ENCODE measurements at places on chromosomes 3 and 15. TPM values are rescaled to one million over a fixed set of nuclear protein-coding genes. Genes with fewer than 3 reads are reported as not detected.

Gene GOLGA8T
- polyA plus RNA-seq, result 0.34 TPM

GRCh38 chr3:38049358-38050126 lies 10.5 kb downstream of the DLEC1 start:
- DNase-seq, result no peak

Gene AHSG
- polyA plus RNA-seq, result 0.50 TPM

Gene MYL3
- 22.5 TPM for polyA plus RNA-seq

DNA sequence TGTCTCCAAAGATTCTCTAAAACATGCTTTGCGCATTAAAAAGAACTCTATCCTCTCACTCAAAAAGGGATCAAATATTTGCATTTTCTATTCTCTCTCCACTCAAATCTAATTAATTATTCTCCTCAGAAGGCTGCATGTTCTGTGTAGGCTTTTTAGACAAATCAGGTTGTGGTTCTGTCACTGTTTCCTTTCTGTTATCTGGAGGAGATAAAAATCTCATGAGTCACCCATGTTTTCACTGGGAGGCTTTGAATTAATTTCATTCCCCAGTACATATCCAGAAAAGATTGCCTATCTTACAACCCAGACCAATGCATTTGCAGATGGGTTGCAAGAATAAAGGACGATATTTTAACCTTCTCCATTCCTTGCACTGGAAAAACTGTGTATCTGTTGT lies 446.5 kb downstream of the GRM7 start:
- no peak for DNase-seq

DNA sequence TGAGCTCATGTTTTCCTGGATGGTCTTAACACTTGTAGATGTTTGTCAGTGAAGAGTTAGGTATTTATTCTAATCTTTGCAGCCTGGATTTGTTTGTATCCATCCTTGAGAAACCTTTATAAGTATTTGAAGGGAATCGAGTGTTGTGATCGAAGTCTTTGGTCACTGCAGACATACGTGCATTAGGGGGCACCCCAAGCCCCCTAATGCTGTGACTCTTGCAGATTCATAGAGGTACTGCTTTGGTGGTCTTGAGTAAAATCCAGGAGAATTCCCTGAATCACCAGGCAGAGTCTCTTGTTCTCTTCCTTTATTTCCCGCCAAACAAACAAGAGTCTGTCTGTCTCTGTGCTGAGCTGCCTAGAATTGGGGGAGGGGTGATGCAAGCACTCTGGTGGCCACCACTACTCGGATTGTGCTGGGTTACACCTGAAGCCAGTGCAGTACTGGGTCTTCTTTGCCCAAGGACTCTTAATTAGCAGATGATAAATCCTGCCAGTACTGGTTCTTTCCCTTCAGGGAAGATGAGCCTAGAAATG lies 170.5 kb upstream of the POU1F1 start:
- no peak for DNase-seq

Gene SSUH2
- 5.0 TPM for polyA plus RNA-seq

DNA sequence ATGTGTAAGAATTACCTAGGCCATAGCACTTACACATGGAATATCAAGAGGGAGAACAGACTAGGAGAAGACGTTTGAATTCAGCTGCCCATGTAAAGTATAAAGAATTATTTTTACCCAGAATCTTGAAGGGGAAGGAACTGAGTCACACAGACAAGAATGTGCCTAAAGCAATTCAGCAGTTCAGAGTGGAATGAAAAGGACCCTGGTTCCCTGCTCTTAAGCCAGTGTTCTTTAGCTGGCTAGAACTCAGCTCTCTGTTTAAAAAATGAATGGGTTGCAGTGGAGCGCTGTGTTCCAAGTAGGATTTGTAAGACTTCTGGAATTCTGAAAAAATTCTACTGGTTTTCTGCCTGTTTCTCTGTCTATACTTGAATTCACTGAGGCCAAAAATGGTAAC lies 440.2 kb downstream of the LPP start:
- no peak for DNase-seq

- no peak for DNase-seq
These were observed 179.4 kb upstream of the CGNL1 start for GRCh38 chr15:57196865-57197264.

Gene RLBP1
- polyA plus RNA-seq, result not detected

Gene ARID3B
- 17.7 TPM for polyA plus RNA-seq

DNA sequence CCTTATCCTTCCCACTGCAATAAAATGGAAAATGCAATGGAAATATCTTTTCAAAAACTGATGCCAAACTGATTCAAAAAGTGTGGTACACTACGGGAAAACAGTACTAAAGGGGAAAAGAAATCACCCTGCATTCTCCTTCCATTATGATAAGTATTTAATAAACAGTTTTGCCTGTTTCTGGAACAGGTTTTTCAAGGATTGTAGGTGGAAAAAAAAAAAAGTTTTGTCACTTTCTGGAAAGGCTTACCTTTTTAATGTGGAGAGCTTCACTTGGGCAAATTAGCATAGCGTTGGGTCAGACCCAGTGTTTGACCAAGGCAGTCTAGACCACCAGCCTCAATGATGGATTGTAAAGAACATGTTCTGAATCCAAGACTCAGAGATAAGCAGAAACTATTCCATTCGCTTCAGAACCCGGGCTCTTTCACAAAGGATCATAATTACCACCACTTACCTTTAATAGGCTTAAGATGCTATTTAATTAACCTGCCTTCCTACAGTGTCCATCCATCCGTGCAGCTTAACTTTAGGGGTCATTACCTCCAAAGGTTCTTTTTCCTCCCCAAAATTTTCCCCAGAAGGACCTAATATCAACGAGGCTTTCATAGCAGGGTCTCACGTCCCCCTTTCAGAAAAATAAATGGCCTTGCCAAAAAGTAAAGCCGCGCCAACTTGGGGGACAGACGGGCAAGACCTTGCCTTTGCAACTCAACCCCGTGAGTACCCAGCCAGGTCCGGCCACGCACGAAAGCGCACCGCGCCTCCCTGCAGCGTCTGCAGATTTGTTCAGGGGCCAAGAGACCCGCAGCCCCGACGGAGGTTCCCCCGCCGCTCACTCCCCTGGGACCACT lies 1.0 kb downstream of the DCBLD2 start:
- DNase-seq, result no peak

DNA sequence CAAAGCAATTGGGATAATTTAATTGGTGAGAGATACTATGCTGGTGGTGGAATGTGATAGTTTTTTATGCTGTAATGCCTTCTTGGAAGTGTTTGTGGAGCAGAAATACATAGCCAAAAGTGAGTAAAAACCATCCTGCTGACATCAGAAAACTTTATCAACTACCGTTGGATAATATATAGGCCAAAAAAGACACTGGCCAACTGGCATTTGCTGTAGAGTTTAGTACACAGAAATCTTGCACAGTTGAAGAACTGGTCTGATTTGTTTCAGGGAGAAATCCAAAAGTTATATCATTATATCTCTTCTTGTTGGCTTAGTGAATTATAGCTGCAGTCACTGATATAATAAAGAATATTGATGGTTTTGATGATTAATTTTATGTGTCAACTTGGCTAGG lies 507 bp upstream of the MINDY4B start:
- no peak for DNase-seq

Gene GPR171
- 0.36 TPM for polyA plus RNA-seq

Gene ATP13A5
- polyA plus RNA-seq, result 0.09 TPM

DNA sequence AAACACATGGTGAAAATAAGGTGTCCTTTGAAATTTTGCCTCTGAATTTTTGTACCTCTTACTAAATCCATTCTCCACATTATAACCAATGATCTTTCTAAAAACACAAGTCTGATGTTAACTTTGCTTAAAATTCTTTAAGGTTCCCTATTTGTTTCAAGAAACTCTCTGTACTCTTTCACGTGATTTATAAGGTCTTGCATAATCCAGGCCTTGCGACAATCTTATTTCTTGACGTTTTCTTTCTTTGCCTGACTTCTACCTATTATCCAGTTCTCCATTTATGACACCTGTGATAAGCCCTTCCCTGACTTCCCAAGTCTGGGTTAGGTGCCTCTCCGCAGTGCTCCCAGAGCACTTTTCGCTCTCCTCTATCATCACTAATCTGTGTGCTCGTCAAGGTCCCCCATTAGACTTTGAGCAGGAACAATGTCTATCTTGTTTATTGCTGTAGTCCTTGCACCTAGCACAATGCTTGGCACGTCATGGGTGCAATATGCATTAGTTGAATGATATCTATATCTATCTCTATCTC lies 24.3 kb upstream of the KPNA1 start:
- no peak for DNase-seq

Measured in renal cortex interstitium (tissue), 15 donors.